ENCODE measurements at places on chromosomes 1 and 21.
A peak's percentile ranks its signal among the peaks of the same experiment; 100 is the strongest.

DNA sequence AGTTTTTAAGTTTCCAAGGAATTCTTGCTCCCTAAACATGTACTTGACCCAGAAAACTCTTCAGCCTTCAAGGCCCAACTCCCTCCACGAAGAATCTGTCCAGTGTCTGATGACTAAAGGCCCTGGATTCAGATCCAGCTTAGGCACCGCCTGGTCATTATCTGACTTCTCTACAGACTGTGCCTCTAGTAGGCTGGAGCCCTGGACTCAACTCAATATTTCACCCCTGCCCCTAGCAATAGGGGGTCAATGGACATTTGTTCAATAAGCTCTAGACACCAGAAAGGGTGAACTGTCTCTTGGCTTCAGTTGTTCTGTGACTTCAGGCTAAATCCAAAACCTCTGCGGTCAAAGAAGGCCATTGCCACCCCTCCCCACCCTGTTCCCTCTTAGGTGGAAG is 34.5 kb downstream of the NUAK2 start:
- DNase-seq: no peak

- peak; percentile 51 for DNase-seq
Measured at GRCh38 chr1:64268653-64269557, 65.5 kb downstream of the UBE2U start.

- no peak for DNase-seq
Measured at GRCh38 chr21:39004634-39005501, 178.4 kb downstream of the PSMG1 start.

DNA sequence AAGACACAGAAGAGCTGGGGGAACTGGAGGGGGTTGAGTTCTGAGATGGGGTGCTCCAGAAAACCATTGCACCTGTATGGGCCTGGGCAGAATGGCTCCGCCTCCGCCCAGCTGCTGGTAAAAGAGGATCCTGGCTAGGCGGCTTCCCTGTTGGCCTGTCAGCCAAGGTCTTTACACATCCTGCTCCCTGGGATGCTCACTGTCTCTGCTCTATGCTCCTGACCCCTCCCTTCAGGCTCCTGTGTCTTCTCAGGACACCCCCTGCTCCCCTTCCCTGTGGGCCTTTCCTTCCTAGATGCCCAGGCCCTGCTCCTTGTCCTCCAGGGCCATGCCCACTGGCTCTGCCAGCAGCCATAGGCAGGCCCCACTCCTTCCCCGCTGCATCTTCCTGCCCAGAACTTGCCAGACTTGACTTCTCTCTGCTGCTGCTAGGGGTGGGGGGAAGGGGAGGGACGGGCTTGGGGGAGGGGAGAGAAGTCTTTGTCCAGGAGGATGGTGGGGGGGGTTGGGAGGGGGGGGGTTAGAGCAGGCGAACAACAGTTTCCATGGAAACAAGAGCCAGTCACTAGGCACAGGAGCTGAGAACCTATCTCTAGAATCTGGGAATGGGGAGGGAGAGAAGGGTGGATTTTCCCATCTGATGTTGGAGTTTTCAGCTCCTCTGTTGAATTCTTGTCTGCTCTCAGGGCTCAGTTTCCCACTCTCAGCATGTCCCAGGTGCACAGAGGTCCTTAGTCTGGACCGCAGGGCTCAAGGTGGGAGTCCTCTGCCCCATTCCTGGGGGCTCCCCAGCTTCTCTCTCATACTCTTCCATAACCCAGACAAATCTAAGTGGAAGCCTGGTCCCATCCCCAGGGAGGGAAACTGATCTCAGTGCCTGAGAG is 10.6 kb downstream of the CELSR2 start:
- DNase-seq: no peak

GRCh38 chr1:4265836-4266235 is 365.8 kb upstream of the C1orf174 start:
- no peak for DNase-seq

GRCh38 chr1:220243947-220244346 is 28.3 kb downstream of the RAB3GAP2 start:
- DNase-seq: no peak

GRCh38 chr1:84859866-84860265 is 33.1 kb downstream of the LPAR3 start:
- DNase-seq: no peak

- DNase-seq: no peak
Measured at GRCh38 chr21:35395728-35396127, 346.6 kb upstream of the RUNX1 start.

DNA sequence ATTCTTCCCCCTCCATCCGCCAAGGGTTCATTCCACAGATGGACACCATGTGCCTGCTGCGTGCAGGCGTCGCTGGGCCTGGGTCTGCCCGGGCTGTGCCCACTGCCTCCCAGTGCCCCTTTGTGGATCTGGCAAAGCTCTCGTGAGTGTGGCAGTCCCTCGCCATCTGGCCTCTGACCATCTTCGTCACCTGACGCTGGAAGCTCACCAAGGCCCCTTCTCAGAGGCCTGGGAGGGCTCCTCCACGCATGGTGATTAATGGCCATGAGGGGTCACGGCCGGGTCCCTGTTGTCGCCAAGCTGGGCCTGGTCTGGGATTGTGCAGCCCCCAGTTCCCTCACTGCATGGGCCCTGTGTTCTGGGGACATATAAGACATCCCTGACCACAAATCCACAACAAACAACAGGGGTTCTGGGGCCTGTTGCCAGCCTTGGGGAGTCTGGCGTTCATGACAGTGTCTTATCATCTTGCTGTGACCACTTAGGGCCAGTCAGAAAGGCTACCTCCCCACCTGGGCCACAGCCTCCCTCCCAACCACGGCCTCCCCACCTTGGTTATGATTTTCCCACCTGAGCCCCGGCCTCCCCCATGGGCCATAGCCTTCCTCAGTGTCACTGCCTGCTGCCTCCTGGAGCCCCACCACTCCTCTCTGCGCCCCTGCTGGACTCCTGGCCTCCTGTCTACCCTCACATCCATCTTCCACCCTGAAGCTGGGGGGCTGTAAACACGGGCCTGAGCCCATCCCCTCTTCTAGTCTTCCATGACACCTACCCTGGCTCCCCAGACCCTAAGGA is 27.9 kb downstream of the SLC45A1 start:
- DNase-seq: no peak

DNA sequence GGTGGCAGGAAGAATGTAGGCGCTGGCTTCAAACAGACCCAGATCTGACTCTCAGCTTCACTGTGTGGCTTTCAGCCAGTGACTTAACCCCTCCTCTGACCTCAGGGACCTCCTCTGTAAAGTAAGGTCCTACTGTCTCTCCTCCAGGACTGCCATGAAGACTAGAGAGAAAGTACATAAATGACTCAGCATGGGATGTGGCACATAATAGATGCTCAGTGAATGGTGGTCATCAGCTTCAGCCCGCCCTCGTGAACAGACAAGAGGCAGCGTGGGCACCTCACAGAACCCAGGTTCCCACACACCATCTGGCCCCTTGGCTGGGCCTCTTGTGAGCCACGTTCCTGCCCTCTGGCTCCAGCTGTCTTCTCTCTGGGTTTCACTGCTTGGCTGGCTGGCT is 126.0 kb downstream of the SYF2 start:
- no peak for DNase-seq

DNA sequence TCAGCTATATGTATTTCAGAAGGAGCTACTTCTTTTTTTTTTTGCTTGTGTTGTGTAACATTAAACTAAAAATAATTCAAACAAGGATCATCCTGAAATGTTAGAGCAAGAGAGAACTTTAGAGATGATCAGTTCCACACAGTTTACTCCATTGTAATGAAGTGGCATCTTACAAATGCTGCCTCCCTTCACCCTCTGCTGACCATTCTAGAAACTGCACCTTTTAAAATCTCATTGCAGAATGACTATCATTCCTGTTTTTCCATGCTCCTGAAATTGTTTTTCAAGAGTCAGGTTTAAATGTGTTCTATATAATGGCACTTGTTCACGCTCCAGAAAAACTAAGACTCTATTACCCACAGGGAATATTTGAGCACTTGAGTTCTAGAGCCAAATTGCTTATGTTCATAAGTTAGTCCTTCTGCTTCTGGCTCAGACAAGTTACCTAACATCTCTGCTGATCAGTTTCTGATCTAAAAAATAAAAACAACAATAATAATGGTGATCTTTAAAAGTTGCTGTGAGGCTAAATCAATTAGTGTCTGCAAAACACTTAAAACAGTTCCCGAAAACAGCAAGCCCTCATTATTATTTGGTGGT is 21.5 kb upstream of the SLC44A5 start:
- no peak for DNase-seq

DNA sequence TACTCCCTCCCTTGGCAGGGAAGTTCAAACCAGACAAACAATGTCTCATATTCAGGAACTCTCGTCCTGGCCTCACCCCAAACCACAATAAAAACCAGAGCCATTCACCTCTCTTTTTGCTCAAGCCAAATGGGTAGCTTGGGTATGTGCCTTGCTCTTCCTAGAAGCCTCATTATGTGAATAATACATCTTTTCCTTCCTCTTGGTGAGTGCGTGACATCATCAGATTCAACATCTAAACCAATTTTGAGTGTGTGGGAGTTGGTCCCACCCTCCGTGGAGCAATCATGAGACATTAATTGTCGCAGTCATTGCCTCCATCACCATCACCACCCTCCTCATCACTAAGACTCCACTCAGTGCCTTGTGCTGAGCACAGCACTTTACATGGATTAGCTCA is 482.9 kb downstream of the PTPRU start:
- DNase-seq: no peak

DNA sequence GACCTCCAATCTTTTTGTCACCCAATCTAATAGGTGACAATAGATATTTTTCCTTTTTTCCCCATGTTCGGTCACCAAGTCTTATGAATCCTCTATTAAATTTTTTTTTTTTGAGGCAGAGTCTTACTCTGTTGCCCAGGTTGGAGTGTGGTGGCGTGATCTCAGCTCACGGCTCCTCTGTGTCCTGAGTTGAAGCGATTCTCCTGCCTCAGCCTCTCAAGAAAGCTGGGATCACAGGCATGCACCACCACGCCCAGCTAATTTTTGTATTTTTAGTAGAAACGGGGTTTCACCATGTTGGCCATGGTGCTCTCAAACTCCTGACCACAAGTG is 42.5 kb upstream of the MTF1 start:
- no peak for DNase-seq

DNA sequence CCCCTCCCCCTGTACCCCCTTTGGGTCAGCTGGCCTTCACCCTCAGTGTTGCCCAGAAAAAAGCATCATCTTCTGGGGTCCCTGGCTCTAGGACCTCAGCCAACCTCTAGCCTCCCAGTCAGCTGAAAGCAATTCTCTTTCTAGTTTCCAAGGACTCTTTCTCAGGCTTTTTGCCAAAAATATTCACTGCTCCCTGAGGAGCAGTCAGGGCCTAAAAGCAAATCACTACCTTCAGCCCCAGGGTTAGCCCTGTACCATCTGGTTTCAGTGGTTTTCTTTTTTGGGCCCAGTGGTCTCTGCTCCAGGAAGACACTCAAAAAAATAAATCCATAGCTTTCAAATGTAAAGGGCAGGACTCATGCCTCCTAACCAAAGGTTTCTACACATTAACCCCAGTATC is 3.1 kb upstream of the LMOD1 start:
- DNase-seq: no peak

DNA sequence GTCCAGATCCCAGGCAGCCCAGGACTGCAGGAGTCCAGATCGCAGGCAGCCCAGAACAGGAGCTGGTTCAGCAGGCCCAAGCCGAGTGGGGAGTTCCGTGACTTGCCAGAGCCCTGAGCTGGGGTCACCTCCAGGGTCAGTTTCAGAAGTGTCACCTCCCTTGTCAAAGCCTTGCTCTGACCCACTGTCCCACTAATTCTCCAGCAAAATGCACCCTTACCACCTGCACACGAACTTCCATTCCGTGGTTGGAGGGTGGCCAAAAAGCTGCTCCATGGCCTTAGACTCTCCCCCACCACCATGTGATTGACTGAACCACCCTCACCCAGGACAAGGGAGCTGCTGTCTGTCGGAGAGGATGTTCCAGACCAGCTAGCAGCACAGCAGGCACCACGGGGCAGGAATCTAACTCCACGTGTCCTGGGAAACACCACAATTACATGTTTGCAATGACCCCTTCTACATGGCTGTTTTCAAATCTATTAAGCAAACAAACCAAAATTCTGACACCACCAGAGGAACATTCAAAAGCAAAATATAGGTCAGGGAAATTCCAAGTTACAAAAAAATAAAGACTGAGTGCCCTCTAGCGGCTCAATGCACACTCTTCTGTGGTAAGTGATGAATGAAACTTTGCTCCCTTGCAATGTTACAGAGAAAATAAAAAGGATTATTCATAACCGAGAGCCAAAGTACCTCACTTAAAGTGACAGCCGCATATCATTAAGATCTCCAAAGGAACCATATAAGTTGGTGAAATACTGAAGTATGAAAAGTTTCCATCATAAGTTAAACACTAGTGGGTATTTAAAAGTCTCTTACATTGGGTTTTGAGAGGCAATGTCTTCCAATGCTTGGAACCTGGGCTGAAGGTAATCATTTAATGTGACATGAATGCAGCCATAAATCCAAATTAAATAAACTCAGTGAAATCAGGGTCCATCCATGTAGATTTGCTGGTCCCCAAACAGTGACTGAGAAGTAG is 76.3 kb downstream of the NPHP4 start:
- DNase-seq: peak; percentile 49

- DNase-seq: peak; percentile 71
Measured at GRCh38 chr21:45607021-45607908, 36.3 kb upstream of the PCBP3 start.

- no peak for DNase-seq
Measured at GRCh38 chr1:221548942-221549341, 192.9 kb downstream of the DUSP10 start.

DNA sequence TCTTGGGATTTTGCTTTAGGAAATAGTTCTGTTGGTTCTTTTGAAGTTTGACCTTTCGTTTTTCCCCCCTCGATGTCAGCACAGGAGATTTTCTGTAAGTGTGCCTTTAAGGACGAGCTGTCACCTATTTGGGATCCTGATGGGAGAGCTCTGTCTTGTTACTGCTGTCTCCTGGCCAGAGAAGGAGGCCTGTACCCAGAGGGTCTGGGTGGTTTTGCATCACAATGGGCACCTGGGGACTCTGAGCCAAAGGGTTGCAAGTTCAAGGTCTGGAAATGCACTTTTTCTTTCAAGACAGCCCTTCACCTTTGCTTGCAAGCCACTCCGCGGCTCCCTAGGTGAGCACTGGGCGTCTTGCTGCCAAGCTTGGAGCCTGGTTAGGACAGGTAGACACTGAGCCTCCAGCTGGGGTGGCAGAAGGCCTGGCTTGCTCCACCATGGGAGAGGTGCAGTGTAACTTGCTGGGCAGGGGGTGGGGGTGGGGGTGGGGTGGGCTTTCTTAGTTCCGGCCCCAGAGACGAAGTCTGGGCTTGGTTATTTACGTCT is 2.9 kb downstream of the AJAP1 start:
- DNase-seq: no peak

DNA sequence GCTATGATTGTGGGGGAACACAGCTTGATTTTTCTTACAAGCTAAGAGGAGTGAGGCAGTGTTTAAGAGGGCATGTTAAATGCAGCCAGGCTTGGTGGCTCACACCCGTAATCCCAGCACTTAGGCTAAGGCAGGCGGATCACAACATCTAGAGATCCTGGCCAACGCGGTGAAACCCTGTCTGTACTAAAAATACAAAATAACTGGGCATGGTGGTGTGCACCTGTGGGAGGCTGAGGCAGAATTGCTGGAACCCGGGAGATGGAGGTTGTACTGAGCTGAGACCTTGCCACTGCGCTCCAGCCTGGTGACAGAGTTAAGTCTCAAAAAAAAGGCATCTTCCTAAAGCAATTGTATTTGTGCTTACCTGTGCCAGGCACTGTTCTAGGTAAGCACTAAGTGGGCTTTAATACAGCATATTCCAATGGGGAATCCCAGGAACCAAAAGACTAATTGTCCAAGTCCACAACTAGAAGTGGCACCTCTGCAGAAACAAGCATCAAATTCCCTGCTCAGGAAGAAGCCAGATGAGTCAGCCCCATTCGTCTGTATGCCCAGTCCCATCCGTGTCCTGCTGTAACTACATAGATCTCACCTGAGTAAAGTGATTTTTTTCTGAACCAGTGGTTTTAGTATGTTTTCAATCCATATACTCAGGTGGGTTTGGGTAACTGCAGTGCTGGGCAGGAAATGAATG is 4.6 kb downstream of the RCC1 start:
- no peak for DNase-seq

Measured in CD4-positive, alpha-beta memory T cell (primary cell).